ENCODE measurements at places on chromosomes 12 and 14.

DNA sequence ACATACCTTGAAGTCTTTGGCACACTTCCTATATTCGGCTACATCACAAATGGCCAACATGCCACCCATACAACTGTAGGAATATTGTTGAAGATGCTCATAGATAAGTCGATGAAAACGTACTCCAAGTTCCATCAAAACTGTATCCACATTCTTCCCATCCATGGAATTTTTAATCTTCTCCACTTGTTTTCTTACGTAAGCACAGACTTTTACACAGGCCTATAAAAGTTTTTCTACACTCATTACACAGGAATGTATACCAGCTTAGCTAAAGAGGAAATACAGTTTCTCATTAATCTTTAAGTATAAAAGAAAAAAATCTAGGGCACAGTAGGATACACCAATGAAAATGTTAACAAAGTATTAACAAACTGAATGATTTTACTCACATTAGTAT, 59.1 kb downstream of the EXOC5 start:
- DNase-seq, result no peak

GRCh38 chr12:73665193-73665592, 872.4 kb upstream of the ATXN7L3B start:
- DNase-seq, result no peak

GRCh38 chr14:101604935-101605780, 43.9 kb downstream of the DIO3 start:
- DNase-seq, result no peak

DNA sequence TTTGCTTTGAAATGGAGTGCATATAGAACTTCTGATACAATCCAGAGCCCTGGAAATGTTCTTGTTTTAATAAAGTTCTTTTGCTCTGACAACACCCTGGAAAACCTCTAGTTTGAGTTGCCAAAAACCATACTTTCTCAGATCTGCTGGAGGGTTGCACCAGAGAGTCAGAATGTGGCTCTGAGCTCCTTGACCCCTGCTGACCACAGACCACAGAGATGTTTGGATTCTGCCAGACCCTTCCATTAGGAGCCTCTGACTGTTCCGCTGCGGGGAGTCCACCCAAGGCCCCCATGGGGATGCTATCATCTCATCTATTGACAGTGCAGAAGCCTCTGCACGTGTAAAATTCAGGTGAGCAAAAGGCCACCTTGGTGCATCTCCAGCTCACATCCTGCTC, 332.6 kb downstream of the GLT1D1 start:
- DNase-seq, result no peak

GRCh38 chr14:77862154-77862786, 62.4 kb downstream of the ADCK1 start:
- peak; percentile 68 for DNase-seq

DNA sequence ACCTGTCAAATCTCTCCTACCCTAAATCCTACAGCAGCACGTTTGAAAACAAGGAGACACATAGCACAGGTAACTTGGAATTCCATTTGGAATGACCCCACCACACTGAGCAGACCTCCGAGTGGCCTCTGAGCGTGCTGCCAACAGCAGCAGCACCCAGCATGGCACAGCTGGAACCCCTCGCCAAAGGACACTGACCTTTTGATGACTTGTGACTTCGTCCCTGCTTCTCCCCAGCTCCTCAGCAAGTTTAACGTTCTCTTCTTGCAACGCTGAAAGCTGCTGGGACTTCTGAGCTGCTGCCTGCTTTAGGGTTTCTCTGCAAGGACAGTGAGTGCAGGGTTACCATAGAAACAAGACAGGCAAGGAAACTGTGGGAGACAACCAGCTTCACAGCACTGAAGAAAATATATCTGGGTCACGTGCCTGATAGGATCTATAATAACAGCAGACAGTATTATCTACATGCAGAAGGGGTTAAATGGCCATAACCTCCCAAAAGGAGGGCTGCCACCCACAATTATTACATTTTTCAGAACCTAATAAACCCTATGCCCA, 43.3 kb upstream of the VPS33A start:
- no peak for DNase-seq

GRCh38 chr14:34355584-34356263, 106.3 kb downstream of the SPTSSA start:
- no peak for DNase-seq

GRCh38 chr14:70707138-70708038, 65.7 kb downstream of the TTC9 start:
- no peak for DNase-seq

DNA sequence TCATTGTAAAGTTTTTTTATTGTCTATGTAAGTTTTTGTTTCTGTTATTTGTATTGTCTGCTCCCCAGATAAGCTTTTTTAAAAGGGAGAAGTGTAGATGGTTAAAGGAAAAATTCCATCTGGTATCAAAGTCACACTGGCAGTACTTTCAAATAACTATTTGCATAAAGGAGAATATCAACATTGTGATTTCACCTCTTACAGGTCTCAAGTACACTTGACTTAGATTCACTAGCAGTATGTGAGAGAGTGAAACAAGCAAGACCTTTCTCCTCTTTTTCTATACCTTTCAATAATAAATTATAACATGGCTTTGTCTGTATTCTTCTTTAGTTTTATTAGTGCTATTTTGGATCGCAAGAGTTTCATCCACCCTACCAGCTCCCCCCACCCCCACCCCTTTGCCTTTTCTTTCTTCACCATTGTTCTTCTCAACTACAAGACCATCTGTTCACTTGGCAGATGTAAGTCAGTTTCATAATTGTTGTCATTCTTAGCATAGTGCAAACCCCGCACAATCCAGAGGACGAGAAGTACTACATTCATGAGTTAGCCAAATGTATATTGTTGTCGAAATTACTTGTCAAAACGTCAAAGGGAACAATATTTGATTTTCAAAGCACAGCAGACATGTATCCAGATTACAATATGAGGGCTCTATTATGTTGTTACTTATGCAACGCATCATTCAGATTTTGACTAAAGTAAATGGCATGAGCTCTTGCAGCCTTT, 602.7 kb upstream of the FLRT2 start:
- DNase-seq, result no peak

- DNase-seq, result no peak
Observed at GRCh38 chr12:57012600-57013465, 3.5 kb downstream of the TAC3 start.

GRCh38 chr12:88339966-88340365, 197.9 kb downstream of the TMTC3 start:
- no peak for DNase-seq

GRCh38 chr14:52121441-52121840, 52.6 kb upstream of the NID2 start:
- DNase-seq, result no peak

DNA sequence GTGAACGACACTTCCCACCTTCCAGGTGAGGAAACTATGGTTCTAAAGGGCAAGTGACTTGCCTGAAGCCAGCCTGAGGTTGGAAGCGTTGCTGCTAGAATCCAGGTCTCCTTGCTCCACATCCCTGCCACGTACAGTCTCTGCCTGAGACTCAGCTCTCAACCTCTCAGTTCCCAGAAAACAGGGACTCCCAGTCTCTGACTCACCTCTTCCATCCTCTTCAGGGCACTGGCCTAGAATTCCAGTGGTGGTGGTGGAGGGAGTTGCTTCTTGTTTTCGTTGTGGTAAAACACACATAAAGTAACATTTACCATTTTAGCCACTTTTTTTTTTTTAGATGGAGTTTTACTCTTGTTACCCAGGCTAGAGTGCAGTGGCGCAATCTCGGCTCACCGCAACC, 7.3 kb downstream of the GPR68 start:
- DNase-seq, result no peak

GRCh38 chr12:83220774-83221173, 534.1 kb downstream of the TMTC2 start:
- DNase-seq, result no peak

DNA sequence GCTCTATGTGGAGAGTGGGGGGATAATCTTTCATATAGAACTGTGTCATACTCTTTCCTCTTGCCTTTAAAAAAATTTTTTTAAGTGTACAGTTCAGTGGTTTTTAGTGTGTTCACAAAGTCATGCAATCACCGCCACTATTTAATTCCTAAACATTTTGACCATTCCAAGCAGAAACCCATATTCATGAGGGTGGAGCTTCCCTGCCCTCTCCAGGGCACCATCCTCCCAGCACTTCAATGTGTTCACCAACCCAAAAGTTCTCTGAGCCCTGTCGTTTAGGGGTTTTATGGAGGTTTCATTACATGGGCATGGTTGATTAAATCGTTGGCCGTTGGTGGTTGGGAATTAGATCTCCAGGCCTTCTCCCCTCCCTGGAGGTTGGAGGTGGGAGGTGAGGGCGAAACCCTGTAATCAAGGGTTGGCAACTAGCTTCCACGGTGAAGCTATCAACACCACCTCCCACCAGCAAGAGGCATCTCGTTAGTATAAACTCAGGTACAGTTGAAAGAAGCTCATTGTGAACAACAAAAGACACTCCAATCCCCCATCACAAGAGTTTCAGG, 42.8 kb upstream of the WNK1 start:
- no peak for DNase-seq

- DNase-seq, result peak; percentile 53
Observed at GRCh38 chr12:116703214-116703795, 34.6 kb downstream of the SPRING1 start.

GRCh38 chr12:100185361-100185894, 15.2 kb upstream of the ACTR6 start:
- no peak for DNase-seq

DNA sequence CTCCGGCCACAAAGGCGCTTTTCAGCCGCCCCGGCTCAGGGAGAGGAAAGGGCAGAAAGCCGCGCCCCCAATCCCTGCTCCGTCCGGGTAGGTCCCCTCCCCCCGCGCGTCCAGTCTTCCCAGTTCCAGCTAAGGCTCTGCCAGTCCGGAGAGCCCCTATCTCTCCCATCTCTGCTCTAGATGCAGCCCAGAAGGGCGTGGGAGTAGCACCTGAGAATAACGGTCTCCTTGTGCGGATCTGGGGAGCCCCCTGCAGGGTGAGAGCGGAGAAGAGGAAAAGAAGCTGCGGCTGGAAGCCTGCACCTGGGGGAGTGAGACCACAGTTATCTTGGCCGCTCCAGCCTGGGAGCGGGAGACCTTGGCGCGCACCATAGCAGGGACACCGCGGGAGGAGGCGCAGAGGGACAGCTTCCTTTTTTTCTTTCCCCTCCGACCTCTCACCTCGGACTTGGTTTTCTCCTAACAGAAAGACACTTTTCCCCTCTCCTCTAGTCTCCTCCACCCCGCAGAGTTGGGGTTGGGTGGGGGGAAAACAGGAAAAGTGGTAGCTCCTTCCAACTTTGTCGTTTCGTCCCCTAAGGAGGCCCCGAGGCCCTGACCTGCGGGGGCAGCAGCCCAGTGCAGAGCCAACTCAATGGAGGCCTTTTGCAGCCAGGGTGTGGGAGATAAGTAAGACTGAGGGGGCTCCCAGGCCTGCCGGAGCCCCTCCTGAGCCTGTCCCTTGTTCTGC, 2.4 kb downstream of the DHH start:
- DNase-seq, result peak; percentile 10

DNA sequence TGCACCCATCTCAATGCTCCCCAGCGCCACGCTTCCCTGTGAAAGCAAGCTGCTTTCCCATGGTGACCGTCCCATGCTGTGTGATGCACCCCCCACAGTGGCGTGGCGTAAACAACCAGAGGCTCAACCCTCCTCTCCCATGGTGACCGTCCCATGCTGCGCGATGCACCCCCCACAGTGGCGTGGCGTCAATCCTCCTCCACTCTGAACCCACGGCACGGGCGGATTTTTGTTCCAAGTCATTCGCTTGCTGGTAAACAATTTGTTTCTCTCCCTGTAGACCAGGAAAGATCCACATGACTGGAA, 8.9 kb downstream of the STX2 start:
- DNase-seq, result no peak

DNA sequence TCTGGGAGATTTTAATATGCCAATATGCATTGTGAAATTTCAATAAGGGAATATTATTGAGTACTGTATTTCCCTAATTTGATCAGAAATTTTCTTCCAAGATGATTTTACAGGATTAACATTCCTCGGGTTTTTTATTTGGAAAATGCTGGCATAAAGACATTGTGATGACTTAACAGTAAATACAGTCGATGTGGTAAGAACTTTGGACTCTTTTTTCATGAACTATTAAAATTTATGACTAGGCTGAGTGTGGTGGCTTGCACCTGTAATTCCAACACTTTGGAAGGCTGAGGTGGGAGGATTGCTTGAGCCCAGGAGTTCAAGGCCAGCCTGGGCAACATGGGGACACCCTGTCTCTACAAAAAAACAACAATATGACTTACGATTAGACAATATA, 197.1 kb upstream of the RASSF8 start:
- DNase-seq, result no peak

GRCh38 chr14:55583942-55584468, 4.0 kb downstream of the KTN1 start:
- no peak for DNase-seq

GRCh38 chr12:38728894-38729293, 176.5 kb downstream of the CPNE8 start:
- DNase-seq, result no peak

DNA sequence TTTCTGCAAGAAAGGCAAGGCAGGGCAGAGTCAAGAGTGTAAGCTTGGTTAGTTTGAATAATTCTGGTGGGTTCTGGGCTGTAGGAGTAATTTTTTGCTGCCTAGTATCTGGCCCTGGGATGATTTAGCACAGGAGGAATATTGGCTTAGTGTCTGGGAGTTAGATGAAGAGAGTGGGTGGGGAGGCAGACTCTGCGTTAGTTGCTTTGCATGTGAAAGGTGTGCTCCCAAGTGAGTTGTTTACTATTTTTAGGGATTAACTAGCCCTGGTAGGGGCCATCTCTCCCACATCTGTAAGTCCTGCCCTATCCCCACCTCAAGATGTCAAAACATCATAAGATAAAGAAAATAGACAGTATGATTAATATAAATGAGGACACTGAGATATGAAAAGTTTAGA, 249.7 kb downstream of the LRIG3 start:
- DNase-seq, result no peak

GRCh38 chr14:56339855-56340701, 221.9 kb downstream of the PELI2 start:
- no peak for DNase-seq

- DNase-seq, result no peak
Observed at GRCh38 chr14:95025941-95026340, 131.4 kb downstream of the DICER1 start.
